Umbilical cord (tissue), 2 donors: ENCODE measurements at places on chromosomes 12 and 14. TPM values are rescaled to one million over a fixed set of nuclear protein-coding genes. Genes with fewer than 3 reads are reported as not detected.
A peak's percentile ranks its signal among the peaks of the same experiment; 100 is the strongest.

GRCh38 chr12:120316798-120317223, 10.8 kb downstream of the PLA2G1B start:
- DNase-seq = no peak

DNA sequence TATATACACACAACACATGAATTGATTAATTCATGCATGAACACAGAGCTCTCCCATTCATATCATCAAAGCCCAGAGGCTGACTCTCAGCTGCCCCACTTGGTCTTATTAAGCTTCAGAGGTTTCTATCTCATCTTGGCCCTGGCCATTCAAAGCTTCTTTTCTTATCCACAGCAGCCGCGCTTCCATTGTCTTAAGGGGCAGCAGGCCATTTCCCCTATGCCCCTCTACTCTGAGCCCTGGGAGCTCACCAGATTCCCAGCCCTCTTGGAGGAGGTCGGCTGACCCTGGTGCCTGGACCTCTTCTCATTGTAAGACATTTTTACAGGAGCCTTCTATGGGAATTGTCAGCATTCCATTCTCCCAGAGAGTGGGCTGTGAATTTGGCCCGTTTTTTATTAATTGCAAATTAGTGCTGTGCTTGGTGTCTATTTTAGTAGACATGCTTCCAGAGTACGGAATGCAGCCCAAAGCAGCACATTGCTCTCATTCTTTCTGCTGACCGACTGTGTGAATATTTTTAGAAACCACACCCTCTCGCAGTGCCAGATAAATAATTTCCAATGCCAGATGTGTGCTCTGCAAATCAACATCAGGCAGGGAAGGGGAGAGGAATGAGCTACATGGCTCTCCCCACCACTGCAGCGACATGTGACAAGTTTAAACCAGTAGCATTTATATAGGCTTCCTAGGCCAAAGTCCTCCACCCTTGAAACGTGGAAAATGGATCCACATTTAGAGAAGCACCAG, 58.5 kb downstream of the NUAK1 start:
- peak; percentile 82 for DNase-seq

DNA sequence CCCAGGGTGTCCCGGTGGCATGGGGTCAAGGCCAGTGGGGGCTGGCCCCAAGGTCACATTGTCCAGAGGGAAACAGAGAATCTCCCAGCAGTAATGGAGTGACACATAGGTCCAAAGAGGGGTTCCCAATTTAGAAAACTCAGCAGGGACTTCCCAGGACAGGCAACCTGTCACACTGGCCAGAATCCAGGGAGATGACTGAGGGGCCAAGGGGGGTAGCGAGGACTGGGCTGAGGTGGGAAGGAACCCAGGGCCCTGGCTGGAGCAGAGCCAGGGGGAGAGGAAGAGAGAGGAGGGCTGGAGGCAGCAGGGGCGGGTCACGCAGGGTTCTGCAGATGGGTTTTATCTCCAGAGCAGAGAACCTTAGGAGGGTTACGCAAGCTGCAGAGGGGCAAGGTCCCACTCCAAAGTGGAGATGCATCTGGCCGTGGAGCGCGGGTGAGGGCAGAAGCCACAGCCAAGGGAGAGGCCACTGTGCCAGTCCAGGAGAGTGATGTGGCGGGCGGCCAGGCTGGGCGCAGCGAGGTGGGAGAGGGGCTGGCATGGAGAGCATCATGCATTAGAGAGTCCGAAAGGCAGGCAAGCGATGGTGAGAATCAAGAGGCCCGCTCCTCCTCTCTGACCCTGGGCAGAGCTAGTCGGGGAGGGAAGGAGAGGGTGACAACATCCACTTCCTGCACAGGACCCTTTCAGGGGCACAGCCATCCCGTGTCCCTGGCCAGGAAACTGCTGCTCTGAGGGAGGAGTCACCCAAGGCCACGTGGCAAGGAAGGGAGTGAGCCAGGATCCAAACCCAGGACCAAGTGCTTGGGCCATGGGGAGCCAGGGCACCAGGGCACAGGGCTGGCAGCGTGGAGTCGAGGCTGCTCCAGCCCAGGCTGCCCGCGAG, 29.0 kb downstream of the NCOR2 start:
- peak; percentile 68 for DNase-seq

- DNase-seq = no peak
Observed at GRCh38 chr14:69237142-69237541, 22.8 kb upstream of the GALNT16 start.

- no peak for DNase-seq
Observed at GRCh38 chr14:32403688-32404087, 74.6 kb downstream of the AKAP6 start.

DNA sequence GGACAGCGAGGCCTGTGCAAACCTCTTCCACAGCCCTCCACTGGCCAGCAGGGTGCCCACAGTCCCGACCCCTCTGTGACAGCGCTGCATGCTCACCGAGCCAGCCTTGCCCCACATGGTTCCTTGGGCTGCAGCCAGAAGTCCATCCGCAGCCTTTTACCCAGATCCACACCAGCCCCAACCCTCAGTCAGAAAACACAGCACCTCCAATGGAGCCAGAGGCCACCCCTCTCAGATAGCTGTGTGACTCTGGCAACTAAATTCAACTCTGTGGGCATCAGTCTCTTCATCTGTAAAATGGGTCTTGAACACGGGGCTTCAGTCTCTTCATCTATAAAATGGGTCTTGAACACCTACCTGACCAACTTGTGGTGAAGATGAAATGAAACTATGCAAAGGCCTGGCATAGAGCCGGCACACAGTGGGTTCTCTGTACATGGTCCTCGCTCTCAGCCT, 38.0 kb downstream of the NFKBIA start:
- no peak for DNase-seq

GRCh38 chr12:4068981-4069669, 195.9 kb upstream of the PARP11 start:
- DNase-seq = peak; percentile 98

DNA sequence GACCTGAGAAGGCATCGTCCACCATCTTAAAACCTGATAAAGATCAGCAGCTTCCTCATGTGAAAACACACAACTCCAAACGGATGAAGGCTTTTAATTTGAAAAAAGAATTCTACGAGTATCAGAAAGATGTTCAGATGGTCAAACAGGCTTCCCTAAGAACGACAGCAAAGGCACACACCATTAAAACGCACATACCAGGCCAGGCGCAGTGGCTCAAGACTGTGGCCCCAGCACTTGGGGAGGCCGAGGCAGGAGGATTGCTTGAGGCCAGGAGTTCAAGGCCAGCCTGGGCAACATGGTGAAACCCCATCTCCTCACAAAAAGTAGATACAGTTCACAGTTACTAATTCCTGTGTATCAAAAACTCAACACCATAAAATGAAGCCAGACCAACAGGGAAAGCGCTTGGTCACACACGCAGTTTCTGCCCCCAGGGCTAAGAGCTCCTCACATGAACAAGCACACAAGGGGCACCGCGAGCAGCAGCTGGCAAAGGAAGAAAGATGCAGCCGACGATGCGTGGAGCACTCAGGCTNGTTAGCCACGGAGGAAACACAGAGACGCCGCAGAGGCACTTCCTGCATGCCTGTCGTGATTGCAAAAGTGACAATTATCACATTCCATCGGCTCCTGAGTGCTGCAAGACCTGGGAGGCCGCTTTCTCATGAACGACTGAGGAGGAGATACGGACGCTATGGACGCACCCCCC, 78.0 kb downstream of the NOC4L start:
- DNase-seq = peak; percentile 5

- DNase-seq = no peak
Observed at GRCh38 chr12:99287136-99287535, 360.4 kb upstream of the GARIN6 start.

- DNase-seq = no peak
Observed at GRCh38 chr14:94888121-94888520, 118.2 kb upstream of the GSC start.

DNA sequence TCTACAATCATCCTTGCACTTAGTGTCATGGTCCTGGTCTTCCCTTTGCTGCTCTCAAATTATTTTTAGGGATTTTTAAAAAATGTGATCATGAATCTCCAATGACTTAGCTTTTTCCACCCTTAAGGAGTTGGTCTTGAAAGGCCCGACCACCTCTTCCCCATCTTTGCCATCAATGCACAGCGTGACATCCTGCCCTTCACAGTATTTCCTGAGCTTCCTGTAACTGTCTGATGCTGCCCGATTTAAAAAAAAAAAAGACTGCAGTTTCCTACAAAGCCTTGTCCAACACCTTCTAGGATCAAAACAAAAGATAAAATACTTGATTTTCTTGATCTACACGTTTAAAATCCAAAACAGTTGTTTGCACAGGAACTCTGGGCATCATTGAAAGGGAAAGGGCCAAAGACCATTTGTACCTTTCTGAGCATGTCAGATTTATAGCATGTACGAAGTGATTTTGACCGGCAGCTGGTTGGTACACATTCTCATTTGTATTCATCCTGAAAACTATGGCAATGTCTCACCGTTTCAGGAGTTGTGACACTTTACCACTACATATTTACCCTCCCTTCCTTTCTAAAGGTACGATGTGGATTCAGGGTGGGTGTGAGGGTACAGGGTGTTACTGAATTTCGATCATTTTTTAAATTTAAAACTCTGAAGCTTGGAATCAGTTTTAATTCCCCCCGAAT, 7.4 kb upstream of the ELK3 start:
- DNase-seq = no peak

DNA sequence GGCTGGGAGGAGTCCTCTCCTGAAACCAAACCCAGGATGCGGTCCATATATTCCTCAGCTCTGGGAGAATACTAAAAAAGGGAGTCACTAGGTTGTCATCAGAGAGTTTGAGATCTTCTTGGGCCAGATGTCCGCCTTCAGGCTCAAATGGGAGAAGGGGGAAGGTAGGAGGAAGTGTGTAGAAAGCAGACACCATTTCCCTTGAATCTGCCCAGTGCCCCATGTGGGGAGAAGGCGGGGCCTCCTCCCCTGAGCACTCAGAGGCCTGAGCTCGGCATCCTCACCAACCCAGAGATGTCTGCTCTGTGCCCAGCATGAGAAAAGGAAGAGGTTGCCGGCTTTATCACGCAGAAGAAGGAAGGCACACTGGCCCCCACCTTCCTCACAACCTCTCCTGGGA, 37.3 kb downstream of the LTBP2 start:
- DNase-seq = no peak

GRCh38 chr12:48686615-48687334, 4.7 kb upstream of the KANSL2 start:
- DNase-seq = no peak

Gene FOXM1
- total RNA-seq = 7.5 TPM

Gene NXPH4
- total RNA-seq = not detected

Gene NINJ2
- total RNA-seq = 1.4 TPM

Gene FOXN4
- 1.9 TPM for total RNA-seq

Gene TRHDE
- total RNA-seq = 94.6 TPM

Gene YEATS4
- 3.6 TPM for total RNA-seq

Gene LGR5
- 4.1 TPM for total RNA-seq

Gene CEP83
- total RNA-seq = 30.3 TPM

Gene CLEC4E
- total RNA-seq = 0.48 TPM
